A549 (cell line): ENCODE measurements at places on chromosomes 7 and 10.

GRCh38 chr10:22367471-22367870, 22.2 kb downstream of the SPAG6 start:
- DNase-seq = no peak

- DNase-seq = no peak
These were observed 18.5 kb downstream of the DIP2C start for GRCh38 chr10:670990-671389.

- no peak for DNase-seq
These were observed 86.3 kb upstream of the VIPR2 start for GRCh38 chr7:159231017-159231416.

- no peak for DNase-seq
These were observed 210.2 kb downstream of the MDFIC start for GRCh38 chr7:115132096-115132495.

GRCh38 chr10:59557642-59558041, 152.0 kb downstream of the SLC16A9 start:
- no peak for DNase-seq

DNA sequence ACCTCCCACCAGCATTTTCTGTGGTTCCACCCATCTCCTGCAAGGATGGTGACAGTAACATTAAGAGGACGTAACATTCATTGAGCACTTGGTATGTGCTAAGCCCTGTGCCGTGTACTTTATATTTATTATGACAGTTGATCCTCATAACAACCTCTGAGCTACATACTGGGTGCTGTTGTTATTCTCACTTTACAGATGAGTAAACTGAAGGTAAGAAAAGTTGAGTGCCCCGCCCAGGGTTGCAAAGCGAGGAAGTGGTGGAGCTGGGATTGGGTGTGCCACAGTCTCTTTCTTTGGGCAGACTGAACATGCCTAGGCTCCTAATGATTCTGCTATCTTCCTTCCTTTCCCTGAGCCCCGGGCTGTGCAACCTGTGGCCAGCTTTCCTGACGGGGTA, 107.4 kb downstream of the SH3PXD2A start:
- no peak for DNase-seq

DNA sequence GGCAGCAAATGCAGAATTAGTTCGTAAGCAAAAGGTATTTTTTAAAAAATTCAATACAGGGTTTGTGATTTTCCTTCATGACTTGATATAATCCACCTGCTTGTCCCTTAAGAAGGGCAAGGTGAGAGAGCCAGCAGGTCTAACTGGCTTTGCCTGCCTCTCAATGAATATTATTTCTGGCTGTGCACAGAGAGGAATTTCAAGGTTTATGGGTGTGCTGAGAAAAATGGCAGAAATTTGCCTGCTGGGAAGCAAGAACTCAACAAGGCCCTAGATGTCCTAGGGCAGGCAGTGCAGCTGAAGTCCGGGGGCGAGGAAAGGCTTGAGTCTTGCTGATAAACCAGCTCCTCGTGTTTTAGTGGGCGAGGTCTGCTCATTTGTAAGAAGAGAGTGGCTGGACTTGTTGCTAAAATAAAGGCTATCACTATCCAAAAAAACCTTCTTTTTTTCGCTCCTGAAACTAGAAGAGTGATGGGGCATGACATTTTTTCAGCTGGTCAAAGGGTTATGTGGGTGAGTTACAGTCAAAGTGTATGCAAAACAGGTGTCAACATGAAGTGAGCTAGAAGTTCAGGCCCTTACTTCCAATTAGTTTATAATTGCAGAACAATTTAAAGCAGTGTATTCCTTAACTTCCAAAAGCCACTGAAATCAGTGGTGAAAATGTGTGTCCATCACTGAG, 385.8 kb upstream of the KLF6 start:
- DNase-seq = no peak

GRCh38 chr10:83816942-83817341, 322.4 kb upstream of the GHITM start:
- DNase-seq = no peak

DNA sequence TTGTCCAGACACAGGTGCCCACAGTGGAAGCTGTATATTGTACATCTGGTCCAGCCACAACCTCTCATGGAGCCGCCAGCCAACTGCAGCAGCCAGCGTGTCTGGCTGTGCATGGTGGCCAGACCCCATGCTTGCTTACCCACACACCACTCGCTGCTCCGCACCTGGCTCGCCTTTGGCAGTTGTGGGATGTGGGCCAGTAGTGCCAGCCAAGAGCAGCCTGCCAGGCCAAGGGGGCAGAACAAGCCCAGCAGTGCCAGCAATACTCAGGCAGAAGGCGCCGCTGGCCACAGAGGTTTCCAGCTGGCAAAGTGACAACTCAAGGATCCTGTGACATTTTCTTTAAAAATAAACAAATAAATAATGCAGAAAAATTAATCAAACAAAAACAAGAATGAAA, 11.7 kb upstream of the TMEM243 start:
- no peak for DNase-seq

DNA sequence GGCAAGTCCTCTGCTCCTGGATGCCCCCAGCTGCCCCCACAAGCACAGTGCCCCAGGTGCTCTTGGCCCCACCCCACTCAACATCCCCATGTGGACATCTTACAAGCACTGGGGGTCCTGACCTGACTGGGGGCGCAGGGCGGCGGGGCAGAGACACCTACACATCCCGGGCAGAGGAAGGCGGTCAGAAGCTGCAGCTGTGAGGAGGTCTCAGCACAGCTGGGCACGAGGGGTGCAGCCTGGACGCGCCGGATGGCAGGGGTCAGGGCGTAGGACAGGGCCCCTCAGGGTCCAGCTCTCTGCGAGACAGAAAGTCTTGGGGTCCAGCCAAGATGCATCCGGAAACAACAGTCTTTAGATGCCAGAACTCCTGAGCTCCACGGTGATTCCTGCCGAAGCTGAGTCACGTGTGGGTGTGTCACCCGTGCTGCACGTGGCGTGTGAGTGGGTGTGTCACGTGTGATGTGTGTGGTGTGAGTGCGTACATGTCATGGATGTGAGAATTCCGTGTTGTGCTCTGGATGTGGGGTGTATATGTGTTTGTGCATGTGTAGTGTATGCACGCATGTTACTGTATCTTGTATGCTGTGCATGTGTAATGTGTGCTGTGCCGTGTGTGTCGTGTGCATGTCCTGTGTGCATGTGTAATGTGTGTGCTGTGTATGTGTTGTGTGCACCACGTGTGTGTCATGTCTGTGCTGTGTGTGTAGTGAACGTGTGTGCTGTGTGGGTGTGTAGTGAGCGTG, 5.1 kb downstream of the VENTX start:
- DNase-seq = no peak

DNA sequence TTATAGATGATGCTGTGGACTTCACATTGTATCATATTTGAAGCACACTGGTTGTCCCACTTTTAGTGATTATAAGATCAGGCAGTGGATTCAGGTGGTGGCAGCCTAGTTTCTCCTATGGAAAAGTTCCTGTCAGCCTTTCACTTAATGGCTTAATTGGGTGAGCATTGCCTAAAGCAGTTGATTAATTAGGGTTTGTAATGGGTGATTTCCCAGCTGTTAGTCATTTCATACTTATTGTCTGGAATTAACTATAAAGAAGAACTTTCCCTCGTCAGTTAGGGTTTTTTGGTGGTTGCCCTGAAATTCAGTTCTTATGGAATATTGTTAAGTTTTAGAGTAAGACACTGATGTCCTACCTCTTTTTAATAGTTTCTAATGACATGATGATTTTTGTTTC, 78.8 kb downstream of the SLC25A40 start:
- DNase-seq = no peak

DNA sequence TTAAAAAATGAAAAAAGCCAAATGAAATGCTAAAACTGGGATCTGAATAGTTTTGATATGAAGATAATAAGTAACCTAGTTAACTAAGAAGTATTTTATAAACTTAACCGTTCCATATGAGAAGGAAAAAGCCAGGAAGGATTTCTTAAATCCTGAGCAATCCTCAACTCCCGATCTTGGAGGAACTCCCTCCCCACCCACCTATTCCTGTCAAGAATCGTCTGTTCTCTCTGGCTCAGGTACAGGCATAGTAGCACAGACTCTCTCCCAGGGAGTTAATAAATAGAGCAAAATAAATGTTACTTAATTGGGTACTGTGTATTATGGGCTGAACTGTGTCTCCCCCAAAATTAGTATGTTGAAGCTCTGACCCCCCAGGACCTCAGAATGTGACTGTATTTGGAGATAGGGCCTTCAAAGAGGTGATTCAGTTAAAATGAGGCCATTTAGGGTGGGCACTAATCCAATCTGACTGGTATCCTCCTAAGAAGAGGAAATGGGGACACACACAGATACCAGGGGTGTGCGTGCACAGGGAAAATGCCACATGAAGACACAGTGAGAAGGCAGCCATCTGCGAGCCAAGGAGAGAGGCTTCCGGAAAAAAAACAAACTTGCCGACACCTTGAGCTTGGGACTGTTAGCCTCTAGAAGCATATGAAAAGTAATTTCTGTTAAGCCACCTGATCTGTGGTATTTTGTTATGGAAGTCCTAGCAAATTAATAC, 28.7 kb downstream of the PUS7 start:
- no peak for DNase-seq

DNA sequence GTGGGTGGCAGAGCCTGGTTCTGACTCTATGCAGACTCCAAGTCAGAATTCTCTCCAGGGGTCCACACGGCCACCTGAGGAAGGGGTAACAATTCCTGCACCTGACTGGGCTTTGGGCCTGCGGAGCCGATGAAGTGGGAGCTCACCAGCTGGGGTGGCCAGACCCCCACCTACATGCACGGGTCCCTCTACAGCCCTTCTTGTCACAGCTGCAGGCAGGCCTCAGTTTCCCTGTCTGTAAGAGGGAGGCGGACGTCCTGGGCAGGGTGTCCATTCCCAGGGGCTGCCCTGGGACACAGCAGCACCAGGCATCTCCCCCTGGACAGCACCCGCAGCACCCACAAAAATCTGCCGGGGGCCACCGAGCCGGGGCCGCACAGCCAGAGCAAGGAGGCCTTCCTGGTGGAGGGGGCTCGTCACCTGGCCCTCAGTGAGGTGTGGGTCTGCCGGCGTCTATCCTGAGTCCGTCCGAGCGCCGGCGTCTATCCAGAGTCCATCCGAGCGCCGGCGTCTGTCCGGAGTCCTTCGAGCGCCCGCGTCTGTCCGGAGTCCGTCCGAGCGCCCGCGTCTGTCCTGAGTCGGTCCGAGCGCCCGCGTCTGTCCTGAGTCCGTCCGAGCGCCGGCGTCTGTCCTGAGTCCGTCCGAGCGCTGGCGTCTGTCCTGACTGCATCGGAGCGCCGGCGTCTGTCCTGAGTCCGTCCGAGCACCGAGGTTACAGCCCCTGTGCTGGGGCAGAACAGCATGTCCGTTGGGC, 65.1 kb downstream of the PDGFA start:
- DNase-seq = no peak

DNA sequence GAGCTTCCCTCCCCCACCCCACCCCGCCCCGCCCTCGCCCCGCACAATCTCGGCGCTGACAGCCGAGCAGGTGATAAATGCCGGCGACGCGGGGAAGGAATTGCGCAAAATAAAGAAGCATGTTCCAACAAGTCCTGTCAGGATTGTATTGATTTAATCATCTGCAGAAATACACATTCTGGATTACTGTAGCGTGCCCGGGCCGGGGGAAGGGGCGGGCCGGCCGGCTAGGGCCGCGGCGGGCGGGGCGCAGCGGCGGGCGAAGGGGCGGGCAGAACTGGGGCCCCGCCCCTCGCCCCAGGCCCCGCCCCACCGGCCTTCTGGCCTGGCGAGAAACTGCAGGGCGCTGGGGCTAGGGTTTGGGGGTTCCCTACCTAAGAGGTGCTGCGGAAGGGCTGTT, 88.9 kb upstream of the PAX2 start:
- DNase-seq = peak; percentile 65

DNA sequence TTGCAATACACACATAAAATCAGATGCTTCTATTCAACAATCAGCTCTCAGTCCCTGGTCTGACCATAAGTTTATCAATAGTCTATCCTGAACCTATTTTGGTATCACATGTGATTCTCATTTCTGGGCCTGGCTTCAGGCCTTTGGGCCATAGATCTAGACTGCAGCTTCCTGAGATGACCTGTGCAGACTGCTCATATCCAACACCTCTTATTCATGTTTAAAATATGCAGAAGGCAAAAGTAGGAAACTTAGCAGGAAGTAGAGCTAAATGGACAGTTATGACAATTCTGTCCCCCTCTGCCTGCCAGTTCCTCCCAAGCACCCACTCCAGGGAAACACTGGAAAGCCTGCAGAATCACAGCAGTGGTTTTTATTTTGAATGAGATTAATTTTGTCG, 53.3 kb downstream of the C7orf25 start:
- peak; percentile 8 for DNase-seq

DNA sequence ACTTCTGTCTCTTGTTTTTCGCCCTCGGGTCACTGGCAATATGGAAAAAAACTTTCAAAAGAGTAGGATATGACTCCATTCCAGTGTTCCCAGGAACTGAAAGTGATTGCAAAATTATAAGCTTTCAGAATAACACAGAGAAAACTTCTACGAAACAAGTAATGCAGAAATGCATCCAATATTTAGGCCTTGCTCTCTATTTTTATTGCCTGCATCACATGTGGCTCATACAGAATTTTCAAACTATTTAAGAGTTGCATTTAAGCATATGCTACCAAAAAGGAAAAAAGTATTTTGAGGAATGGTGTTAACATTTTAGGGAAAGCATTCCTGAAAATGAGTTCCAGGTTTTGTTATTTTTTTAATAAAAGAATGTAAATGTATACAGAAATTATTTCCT, 228.0 kb downstream of the CACNB2 start:
- DNase-seq = no peak

DNA sequence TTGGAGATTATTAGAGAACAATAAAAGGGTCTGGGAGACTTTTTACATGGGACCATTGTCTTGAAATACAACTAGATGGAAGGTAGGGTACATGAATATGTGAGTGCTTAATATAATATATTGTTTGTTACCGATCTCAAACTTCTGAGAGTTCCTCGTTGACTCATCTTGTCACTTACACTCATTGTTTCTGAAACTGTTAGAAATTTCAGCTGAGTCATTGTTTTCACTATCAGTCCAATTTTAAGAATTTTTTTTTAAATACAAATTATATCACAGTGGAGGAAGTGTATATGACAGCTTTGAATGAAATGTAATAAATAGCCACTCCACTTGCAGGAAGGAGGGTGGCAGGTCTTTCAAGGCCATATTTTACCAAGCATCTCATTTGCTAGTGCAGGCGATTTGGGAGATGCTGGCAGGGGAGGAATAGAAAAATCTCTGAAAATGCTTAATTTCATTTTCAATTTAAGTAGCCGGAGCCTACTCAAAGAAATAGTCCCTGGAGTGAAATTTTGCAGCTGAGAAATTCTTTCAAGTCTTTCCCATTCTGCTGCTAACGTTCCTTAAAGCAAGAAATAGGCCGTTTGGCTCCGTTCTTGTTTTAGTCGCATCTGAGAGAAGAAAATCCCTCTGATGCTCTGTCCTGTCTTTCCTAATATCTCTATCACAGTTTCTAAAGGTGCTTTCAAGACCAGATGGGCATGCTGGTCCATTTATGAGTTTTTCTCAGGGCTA, 1404.2 kb upstream of the CELF2 start:
- DNase-seq = no peak
